ENCODE measurements at places on chromosomes 12 and 14. TPM values are rescaled to one million over a fixed set of nuclear protein-coding genes. Genes with fewer than 3 reads are reported as not detected.

- no peak overlapping the region for H3K27ac ChIP-seq
- no peak overlapping the region for H3K4me3 ChIP-seq
- no peaks in the 10 kb centered on the region for H3K27me3 ChIP-seq
- H3K36me3 ChIP-seq: no peaks in the 10 kb centered on the region
- no peak for DNase-seq
These were observed 343.5 kb upstream of the DDHD1 start for GRCh38 chr14:53496668-53497067.

DNA sequence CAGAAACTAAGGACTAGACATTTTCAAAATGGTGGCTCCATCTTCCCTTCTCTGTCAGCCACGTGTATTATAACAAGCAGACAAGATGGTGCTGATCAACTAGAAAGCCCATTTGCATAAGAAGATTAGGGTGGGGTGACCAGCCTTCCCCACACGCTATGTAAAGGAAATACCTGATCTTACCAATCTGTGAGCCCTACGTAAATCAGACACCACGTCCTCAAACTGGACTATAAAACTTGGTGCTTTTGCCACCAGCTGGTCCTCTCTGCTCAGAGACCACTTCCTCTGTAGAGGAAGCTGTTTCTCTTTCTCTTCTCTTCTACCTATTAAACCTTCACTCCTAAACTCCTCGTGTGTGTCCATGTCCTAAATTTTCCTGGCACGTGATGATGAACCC, 101.1 kb upstream of the PLEKHG7 start:
- no peaks in the 10 kb centered on the region for H3K4me1 ChIP-seq
- H3K4me3 ChIP-seq: no peak overlapping the region
- H3K27me3 ChIP-seq: no peaks in the 10 kb centered on the region
- no peak for DNase-seq

DNA sequence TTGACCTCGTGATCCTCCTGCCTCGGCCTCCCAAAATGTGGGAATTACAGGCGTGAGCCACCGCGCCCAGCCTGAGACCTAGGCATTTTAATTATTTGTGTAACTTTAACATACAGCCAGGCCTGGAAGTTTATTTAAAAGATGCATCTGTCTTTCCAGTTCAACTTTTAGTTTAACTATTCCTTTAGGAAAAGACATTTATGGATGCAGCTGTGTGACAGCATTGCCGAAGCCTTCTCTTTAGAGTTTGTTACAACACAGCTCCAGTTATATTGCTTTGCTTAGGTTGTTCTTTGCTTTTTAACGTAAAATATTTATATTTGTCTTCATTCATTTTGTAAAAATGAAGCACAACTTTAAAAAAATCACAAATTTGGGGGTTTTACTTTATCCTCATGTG, 67.0 kb downstream of the DIP2B start:
- DNase-seq: no peak
- no peak overlapping the region for H3K4me3 ChIP-seq
- no peaks in the 10 kb centered on the region for H3K27me3 ChIP-seq
- no peak overlapping the region for H3K27ac ChIP-seq

DNA sequence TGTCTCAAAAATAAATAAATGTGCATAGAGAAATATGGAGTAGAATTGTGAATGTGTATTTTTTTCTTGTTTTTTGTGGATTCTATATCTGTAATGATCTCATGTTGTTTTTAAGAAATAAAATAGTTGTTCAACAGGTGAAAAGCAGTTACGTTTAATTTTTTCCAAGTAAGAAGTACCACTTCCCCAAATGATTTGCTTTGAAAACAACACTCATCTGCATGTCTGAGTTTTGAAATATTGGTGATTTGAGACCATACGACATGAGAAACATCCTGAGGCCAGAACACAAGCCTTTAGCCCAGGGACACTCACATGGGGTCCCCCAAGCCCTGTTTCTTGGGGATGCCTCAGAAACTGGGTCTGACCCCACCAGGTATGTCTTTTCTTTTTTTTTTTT, 4.2 kb upstream of the FICD start:
- no peaks in the 10 kb centered on the region for H3K4me1 ChIP-seq
- H3K27ac ChIP-seq: no peak overlapping the region
- H3K27me3 ChIP-seq: no peaks in the 10 kb centered on the region
- H3K36me3 ChIP-seq: no peaks in the 10 kb centered on the region

Gene ARG2
- total RNA-seq: 78.7 TPM

All from glutamatergic neuron (in vitro differentiated cells).